Stimulated activated CD8-positive, alpha-beta memory T cell treated with anti-CD3 and anti-CD28 coated beads, Interleukin-12 subunit alpha, Interleukin-12 subunit beta, amount 100 ng/mL, for 4 hours (primary cell): ENCODE measurements at places on chromosomes 7 and 10.
A peak's percentile ranks its signal among the peaks of the same experiment; 100 is the strongest.

- no peak for DNase-seq
Measured at GRCh38 chr7:81294897-81295515, 376.2 kb upstream of the SEMA3C start.

- DNase-seq: no peak
Measured at GRCh38 chr10:33179067-33179466, 155.4 kb downstream of the NRP1 start.

GRCh38 chr7:46397591-46397990 is 476.5 kb upstream of the IGFBP3 start:
- DNase-seq: no peak

GRCh38 chr10:89274928-89275327 is 23.4 kb upstream of the LIPA start:
- no peak for DNase-seq

DNA sequence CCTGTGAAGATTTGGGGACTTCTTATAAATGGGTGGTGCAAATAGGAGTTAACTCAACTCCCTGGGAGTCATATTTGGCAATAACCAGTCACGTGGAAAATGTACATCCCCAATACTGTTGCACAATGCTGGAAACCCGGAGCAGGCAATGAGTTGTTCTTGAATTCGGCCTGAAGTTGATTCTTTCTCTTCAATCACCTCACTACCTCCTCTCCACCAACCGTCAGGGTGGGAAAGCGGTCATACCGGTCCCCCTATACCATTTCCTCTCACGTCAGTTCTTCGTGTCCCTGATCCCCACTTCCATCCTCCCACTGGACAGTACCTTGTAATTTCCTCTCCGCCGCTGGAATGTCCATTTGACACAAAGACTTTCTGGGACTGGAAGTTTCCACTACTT is 2.8 kb downstream of the GIMAP5 start:
- no peak for DNase-seq

DNA sequence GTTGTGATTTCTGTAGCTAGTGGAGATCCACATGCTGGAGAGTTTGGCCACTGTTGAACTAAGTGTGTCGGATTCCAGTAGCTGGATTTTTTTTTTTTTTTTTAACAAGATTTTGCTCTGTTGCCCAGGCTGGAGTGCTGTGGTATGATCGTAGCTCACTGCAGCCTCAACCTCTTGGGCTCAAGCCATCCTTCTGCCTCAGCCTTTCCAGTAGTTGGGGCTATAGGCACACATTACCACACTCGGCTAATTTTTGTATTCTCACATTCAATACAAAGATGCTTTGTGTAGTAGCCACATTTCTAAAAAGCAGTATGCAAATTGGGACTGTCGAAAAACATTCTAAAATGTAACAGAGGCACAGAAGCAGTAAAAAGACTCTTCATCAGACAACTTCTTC is 63.5 kb downstream of the RABGEF1 start:
- no peak for DNase-seq

DNA sequence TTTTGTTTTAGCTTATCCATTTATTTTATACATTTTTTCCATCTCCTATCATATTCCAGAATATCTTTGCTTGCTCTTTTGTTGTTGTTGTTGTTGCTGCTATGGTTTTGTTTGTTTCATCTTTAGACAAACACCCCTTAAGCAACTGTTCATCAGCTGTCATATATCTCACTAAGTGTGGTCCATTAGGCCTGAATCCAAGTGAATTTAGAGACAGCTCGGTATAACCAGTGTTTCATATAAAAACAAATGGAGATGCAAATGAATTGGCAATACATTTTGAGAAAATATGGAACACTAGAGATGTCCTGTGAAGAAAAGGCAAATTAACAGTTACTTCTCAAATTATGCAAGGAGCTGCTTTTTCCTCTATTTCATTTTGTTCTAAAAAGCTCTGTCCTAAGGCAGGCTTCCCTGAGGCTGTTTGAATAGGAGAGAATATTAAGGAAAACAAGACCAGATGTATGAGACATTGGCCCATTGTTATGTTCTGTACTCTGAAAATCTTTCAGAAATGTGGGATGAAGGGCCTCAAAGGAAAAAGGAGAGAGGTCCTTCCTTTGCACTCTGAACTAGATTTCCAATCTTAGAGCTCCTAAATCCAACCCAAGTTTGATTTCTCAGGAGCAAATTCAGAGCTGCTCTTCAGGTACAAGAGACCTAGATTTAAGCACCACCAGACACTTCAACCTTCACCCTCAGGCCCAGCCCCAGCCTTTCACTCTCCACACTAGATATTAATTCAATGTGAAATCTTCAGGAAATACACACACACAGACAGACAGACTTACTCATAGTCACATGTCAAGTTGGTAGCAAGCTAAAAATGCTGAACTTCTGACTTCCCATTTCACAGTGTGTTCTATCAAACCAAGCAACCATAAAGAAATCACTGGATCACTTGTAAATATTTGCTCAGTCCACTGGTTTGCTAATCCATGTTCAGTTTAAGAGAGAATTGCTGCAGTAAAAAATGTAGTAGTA is 5.4 kb downstream of the TFEC start:
- DNase-seq: no peak

DNA sequence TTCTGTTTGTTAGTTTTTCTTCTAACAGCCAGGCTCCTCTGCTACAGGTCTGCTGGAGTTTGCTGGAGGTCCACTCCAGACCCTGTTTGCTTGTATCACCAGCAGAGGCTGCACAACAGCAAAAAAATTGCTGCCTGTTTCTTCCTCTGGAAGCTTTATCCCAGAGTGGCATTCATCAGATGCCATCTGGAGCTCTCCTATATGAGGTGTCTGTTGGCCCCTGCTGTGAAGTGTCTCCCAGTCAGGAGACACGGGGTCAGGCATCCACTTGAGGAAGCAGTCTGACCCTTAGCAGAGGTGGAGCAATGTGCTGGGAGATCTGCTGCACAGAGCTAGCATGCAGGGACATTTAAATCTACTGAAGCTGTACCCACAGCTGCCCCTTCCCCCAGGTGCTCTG is 26.7 kb upstream of the CROT start:
- DNase-seq: no peak

DNA sequence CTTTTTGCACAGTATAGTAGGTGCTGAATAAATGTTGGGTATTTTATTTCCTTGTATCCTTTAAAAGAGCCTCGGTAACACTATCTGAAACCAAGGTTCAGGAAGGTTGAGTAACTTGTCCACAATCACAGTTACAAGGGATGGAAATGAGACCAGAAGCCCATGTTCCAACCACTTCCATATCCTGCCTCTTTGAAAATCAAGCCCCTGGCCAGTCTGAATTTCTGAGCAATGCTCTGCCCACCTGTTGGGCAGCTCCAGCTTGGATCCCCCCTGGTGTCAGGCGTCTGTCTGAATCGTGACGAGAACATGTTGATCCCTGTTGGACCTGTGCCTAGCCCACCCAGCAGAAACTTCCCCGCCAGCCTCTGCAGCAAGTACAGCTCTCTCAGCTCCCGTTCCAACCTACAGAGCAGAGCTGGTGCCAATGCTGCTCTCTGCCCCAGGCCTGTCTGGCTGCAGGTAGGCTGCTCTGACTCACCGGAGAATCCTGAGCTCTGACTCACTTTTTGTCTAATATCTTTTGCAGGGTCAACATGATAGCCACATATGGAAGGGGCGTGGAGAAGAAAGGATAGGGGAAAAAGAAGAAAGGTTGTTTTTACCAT is 595.5 kb downstream of the INHBA start:
- no peak for DNase-seq

GRCh38 chr10:50552771-50553535 is 70.8 kb downstream of the SGMS1 start:
- no peak for DNase-seq

- no peak for DNase-seq
Measured at GRCh38 chr7:129774359-129774758, 162.8 kb downstream of the NRF1 start.

GRCh38 chr7:18474944-18475343 is 20.6 kb upstream of the HDAC9 start:
- no peak for DNase-seq

DNA sequence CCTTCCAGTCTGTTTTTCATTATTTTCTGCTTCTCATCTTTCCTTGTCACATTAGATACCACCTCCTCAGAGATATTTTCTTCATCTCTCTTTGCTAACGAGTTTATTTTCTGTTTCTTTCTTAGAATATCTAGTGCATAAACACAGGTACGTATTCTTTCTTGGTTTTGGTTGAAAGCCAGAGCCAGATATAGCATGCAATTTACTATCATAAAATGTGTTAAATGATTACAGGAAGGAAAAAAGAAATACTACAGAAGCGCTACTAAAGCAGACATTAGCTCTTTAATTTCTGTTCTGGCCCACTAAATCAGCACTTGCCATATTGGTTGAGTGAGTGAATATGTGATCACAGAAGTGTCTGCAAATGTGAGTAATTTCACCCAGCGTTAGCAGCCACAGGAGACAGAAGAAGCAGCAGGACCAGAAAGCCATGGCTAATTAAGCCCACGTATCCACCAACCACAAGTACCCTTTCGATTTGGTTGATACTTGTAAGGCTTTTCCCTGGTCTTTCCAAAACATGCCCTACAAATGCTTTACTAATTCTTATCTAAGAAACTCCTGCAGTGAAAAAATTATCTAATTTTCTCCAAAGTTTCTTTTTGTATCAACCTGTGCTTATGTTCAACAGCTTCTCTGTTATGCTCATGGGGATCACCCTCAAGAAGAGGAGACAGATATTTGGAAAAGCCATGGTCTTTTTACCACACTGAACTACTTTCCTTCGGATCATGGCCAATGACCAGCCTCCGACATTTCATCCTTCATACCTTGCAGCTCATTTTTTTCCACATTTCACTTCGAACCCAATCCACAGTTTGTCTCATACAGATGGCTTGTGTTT is 23.1 kb upstream of the MACC1 start:
- DNase-seq: no peak

GRCh38 chr10:79196470-79197461 is 128.0 kb downstream of the ZMIZ1 start:
- peak; percentile 45 for DNase-seq

- no peak for DNase-seq
Measured at GRCh38 chr7:6725003-6725402, 18.3 kb upstream of the ZNF12 start.
